ENCODE measurements at places on chromosomes 5 and 9.

DNA sequence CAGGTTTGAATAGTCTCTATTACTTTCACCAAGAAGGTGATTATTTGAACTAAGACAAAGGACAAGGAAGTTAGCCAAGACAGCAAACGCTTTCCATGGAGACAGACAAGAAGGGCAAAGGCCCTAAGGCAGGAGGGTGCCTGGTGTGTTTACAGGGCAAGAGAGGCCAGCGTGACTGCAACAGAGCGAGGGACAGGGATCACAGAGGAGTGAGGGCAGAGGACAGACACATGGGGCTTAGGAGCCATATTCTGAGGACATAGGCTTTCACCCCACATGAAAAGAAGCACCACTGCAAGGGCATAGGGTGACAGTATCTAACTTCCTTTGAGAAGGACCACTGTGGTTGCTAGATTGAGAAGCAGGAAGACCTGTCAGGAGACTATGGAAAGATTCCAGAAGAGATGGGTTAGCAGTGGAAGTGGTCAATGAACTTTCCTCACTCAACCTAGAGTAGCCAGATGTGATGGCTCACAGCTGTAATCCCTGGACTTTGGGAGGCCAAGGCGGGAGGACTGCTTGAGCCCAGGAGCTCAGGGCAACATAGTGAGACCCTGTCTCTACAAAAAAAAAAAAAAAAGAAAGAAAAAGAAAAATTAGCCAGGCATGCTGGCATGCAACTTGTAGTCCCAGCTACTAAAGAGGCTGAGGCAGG lies 5.0 kb upstream of the HAVCR1 start:
- DNase-seq: no peak

GRCh38 chr5:128413356-128413755 lies 124.7 kb downstream of the FBN2 start:
- no peak for DNase-seq

DNA sequence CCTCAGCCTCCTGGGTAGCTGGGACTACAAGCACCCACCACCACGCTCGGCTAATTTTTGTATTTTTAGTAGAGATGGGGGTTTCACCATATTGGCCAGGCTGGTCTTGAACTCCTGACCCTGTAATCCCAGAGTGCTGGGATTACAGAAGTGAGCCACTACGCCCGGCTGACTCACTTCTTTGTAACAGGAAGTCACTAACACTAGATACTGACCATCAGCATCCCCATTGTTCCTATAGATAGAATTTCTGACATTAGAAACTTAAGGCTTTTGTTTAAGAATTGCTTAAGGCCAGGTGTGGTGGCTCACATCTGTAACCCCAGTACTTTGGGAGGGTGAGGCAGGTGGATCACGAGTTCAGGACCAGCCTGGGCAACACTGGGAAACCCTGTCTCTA lies 42.2 kb downstream of the LEAP2 start:
- no peak for DNase-seq

- no peak for DNase-seq
Measured at GRCh38 chr5:172336264-172336663, 52.7 kb upstream of the UBTD2 start.

DNA sequence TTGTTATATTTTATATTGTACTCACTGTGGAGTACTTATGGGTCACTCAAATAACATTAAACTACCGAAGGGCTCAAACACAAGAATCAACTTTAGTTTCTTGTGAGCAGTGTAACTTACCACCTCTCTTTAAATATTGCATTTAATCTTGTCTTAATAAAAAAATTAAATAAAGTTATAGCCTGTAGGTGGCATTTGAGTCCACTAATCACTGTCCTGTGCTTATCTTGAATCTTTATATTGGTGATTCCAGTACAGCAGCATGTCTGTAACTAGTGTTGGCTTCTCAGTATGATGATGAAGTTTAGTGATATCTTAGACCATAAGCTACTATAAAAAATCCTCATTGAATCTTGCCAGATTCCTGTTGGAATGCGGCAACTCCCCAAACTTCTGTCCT lies 313.8 kb downstream of the FAM170A start:
- DNase-seq: no peak

- no peak for DNase-seq
Measured at GRCh38 chr9:109086221-109086620, 33.5 kb downstream of the TMEM245 start.

- DNase-seq: no peak
Measured at GRCh38 chr9:69325409-69326212, 596 bp downstream of the ENTREP1 start.

- DNase-seq: peak; percentile 73
Measured at GRCh38 chr5:132427281-132428146, 58.0 kb downstream of the SLC22A5 start.

- DNase-seq: no peak
Measured at GRCh38 chr5:8750100-8750499, 795.8 kb downstream of the SEMA5A start.

- DNase-seq: no peak
Measured at GRCh38 chr9:127786773-127787104, 905 bp downstream of the CDK9 start.

- DNase-seq: peak; percentile 56
Measured at GRCh38 chr9:93054758-93055704, 3.5 kb upstream of the SUSD3 start.

DNA sequence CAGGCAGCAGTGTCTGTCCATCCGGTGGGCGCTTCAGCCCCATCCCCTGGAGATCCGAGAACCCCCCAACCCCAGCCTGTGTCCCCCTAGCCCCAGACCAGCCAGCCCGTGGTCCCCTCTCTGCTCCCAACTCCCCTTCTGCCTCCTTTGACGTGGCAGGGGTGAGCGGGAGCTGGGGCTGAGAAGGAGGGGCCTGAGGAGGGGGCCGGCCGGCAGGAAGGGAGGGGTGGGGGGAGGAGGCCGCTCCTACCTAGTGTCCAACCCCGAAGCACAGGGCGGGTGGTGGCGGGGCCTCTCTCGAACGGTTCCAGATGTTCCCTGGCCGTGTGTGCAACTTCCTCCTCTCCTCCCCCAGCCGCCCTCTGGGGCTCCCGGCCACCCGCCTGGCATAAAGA lies 31.0 kb downstream of the GOLGA2 start:
- peak; percentile 78 for DNase-seq

DNA sequence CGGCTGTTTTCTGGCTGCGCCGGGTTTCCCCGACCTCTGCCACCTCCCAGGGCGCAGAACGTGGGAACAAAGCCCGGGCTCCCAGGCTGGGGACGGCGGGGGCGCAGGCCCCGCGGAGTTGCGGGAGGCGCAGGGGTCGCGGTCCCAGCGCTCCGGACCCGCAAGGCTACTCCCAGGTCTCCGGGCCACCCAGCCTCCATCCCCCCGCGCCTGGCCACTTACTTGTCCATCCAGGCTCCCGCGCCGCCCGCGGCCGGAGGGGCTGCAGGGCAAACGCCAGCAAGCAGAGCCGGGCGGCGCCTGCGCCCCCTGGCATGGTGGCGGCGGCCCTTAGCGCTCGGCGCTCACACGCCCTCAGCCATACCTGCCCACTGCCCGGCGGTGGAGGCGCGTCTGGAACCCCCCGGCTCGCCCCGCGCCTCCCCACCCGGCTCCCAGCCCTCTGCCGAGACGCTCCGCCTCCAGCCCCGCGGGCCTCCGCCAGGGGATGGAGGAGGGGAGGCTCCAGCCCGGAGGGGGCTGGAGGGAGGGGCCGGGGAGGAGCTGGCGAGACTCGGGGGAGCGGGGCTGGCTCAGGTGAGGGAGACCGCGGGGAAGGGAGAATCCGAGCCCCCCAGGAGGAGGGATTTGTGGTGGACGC lies at the start of gene ADAM19:
ADAM19 (minus strand) TSS at position 395 of the 640 bp plus-strand sequence; CDS start at position 316, 79 bp downstream.
- DNase-seq: peak; percentile 79

- no peak for DNase-seq
Measured at GRCh38 chr5:102638316-102638715, 116.8 kb upstream of the PAM start.

DNA sequence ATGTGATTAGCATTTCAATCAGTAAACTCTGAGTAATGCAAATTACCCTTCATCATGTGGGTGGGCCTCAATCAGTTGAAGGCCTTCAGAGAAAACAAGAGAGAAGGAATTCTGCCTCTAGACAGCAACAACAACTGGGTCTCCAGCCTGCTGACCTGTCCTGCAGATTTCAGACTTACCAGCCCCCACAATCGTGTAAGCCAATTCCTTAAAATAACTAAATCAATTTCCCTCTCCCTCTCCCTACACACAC lies 41.7 kb upstream of the FBXW11 start:
- no peak for DNase-seq

DNA sequence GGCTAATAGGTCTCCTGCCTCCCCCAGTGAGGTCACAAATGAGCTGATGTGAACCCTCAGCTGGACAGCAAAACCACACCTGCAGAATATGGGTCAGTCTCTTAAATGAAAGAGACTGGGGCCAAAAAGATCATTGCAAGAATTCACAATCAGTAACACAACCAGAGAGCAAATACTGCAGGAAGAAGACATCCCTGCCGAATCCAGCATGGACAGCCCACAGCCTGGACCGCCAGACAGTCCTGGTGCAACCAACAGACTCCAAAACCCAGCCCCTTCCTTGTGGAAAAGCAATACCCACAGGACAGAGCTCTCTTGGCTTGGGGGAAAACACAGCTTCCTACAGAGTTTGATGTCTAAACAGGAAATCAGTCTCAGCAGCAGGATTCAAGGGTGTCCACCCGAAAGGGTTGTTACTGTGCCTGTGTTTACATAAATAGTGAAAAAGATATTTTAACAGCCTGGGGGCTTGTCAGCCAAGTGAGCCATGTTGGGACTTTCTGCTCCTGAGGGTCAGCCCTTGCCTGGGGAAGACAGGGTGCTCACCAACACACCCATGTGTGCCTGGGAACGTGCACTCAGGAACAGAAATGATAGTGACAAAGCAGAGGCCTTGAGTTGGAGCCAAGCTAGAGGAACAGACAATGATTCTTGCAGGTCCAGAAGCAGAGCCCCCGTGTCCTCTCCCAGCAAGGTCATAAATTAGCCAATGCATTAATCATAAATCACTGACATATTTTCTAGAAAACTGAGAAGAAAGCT lies 106.2 kb downstream of the SEMA5A start:
- DNase-seq: no peak

GRCh38 chr5:95884017-95884325 lies 61.4 kb upstream of the GLRX start:
- DNase-seq: no peak

GRCh38 chr5:55986931-55987330 lies 7.8 kb downstream of the IL6ST start:
- DNase-seq: no peak

- peak; percentile 78 for DNase-seq
Measured at GRCh38 chr9:133532937-133533668, 1.4 kb upstream of the ADAMTSL2 start.

DNA sequence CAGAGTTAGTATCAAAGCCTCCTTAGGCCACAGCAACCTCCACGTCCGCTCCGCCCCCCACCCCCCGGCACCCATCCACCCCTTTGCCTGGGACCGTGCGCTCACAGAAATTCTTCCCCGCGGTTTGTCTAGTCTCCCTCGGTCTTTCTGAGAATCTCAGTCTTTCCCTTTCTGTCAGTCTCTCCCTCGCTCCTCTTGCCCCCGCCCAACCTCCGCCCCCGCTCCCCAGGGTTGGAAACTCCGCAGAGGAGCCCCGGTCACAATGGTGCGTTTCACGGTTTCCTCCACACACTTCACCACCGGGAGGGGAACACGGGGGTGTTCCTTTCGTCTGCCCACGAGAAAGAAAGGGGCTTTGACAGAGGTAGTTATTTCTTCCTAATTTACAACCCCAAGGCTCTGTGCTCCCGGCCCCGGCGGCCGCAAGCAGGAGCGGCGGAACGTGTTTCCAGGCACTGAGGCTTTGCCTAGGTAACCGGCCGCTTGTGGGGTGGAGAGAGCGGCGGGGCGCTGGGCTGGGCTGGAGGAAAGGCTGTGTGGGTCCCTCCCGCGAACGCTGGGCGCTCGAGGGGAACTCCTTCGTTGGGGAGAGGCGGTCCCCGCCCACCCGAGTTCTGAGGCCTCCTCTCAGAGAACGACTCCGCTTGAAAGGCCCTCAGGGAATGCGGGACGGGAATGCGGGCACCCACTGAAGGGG lies 2.1 kb downstream of the NR4A3 start:
- DNase-seq: no peak

- no peak for DNase-seq
Measured at GRCh38 chr9:103361906-103362305, 366.8 kb downstream of the CYLC2 start.

- DNase-seq: no peak
Measured at GRCh38 chr5:118818604-118819003, 169.7 kb downstream of the DTWD2 start.

- DNase-seq: no peak
Measured at GRCh38 chr9:113137196-113138168, 13.3 kb upstream of the SLC31A2 start.

DNA sequence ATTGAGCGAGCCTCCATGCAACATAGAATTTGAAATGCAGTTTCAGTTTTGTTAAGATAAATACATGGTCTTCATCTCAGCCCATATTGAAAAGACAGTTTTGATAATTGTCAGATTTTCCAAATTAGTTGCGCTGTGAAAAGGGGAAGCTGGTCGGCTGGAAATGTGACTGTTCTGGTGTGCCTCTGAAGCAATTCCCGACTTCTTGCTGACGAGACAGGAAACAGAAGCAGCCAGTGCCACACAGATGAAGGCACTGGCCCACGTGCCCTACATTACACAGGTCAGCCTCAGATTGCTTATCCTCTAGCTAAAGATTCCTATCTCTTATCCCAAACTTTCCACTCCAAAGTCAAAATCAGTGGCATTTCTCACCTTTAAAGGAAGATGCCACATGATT lies 214.1 kb upstream of the TLE4 start:
- DNase-seq: no peak

GRCh38 chr5:60597572-60598320 lies 102.2 kb downstream of the DEPDC1B start:
- no peak for DNase-seq

DNA sequence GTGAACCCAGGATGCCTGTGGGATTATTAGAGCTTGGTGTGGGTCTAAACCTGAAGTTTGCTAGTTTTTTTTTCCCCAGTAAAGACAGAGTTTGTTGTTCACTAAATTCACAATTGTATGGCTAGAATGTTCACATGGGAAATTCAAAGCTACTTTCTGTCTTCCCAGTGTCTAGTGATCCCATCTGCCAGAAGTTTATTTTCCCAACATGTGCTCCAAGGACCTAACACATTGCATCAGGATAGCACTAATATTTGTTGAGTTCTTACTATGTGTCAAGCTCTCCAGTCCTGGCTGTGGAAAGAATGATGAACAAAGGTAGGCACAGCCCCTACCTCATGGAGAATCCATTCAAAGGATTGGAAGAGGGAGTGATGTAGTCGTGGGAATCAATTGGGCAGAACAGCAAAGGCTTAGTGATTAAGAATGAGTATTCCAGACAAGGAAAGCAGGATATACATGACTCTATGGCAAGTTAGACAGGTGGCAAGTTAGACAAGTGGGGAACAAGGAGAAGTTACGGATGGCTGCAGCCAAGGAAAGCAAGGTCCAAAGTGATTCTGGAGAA lies 521.5 kb upstream of the WWC1 start:
- no peak for DNase-seq

DNA sequence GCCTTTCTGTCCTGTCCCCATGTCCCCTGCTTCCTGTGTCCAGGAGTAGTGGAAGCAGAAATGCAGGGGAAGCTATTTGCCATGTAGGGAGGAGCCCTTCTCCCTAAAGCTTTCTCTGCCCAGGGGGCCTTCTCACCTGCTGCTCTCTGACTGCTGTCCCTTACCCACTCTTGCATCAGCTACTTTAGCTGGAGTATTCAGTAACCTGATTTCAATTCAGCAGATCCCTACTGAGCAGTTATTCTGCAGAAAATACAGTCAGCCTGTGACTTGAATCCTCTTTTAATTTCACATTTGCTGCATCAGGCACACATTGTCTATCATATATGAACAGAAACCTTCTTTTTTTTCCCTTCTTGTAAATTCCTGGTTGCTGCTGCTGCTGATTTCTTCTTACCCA lies 90.4 kb downstream of the MVB12B start:
- DNase-seq: no peak
